ENCODE measurements at places on chromosomes 2 and 18. TPM values are rescaled to one million over a fixed set of nuclear protein-coding genes. Genes with fewer than 3 reads are reported as not detected.

DNA sequence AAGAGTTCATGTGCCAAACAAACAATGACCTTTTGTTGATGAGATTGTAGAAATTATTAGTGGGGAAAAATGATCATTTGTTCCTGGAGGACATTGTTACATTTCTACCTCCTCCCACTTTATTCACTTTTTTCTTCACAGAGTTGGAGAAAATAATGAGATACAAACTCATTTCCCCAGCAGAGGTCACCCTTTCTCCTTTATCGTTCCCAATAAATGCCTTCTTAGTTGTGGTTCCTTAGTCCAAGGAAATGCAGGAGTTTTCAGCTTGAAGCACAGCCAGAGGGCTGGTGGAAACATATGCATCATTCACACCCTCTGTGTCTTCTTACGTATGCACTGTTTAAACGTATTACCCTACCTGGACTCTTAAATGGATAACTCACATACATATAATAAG is 108.8 kb downstream of the SLC4A3 start:
- peak; percentile 81 for DNase-seq

- no peak for DNase-seq
Measured at GRCh38 chr2:82007071-82007664, 1702.6 kb upstream of the LRRTM1 start.

DNA sequence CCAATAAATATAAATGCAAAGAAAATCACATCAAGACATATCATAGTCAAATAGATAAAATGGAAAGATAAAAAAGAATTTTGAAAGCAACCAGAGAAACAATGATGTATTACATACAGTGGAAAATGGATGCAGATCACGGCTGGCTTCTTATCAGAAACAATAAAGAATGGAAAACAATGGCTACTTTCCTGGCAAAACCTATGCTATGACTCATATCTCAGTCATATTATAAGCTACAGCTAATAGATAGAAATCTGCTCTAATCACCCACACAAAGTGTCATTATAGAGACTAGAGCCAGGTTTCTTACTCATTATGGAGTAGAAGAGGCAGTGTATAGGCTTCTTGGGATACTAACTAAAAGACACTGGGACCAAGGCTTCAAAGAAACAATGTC is 93.5 kb upstream of the TACR1 start:
- DNase-seq = peak; percentile 83

MEX3C gene
- 42.8 TPM for total RNA-seq

SERPINB5 gene
- total RNA-seq = not detected

GRCh38 chr18:37754141-37754540 is 188.5 kb upstream of the CELF4 start:
- no peak for DNase-seq

NOP58 gene
- 117 TPM for total RNA-seq

GRCh38 chr2:172220121-172220520 is 117.4 kb upstream of the DLX2 start:
- DNase-seq = no peak

SCYGR4 gene
- total RNA-seq = not detected

MOCOS gene
- 1.9 TPM for total RNA-seq

- DNase-seq = no peak
Measured at GRCh38 chr2:237352279-237352845, 61.6 kb downstream of the COL6A3 start.

COL4A3 gene
- total RNA-seq = not detected

- DNase-seq = peak; percentile 47
Measured at GRCh38 chr2:47237375-47238334, 82.5 kb upstream of the STPG4 start.

SPOPL gene
- total RNA-seq = 16.7 TPM

DNA sequence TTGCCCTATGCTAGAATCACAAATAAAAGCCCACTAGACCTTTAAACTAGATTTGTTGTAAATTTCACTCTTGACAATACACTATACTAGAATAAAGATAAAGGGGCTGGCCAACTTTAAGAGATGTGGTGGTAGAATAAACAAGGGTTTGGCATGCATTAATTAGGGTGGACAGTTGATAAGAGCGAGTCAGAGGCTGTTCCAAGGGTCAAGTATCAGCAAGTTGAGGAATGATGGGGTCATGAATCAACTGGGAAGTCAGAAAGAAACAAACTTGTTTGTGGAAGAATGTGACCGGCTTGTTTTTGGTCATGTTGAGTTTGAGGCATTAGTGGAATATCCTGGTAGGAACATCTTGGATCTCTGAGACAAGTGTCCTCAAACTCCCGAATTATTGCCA is 398.3 kb upstream of the TNP1 start:
- DNase-seq = no peak

- no peak for DNase-seq
Measured at GRCh38 chr2:10167316-10167715, 44.8 kb downstream of the RRM2 start.
